ENCODE measurements at places on chromosomes 11 and 22.

GRCh38 chr22:42769574-42770447, 49.1 kb upstream of the A4GALT start:
- DNase-seq, result no peak

GRCh38 chr22:35458547-35459422, 58.8 kb downstream of the MCM5 start:
- DNase-seq, result no peak

DNA sequence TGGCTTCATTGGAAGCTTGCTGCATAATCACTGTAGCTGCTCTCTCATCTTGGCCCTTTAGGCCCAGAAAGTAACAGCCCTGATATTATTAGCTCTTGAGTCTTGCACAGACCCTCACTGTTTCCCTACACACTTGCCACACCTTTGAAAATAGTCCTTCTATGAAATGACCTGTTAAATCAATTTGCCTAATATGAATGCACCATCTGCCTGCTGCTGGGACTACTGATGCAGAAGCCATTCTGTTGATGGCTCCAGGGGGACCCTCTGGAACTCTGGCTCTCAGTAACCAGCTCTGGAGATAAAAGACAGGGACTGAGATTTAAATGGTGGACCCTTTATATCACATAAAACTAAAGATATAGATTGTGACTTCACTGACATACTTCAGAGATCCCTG, 14.7 kb upstream of the AMPD3 start:
- no peak for DNase-seq

DNA sequence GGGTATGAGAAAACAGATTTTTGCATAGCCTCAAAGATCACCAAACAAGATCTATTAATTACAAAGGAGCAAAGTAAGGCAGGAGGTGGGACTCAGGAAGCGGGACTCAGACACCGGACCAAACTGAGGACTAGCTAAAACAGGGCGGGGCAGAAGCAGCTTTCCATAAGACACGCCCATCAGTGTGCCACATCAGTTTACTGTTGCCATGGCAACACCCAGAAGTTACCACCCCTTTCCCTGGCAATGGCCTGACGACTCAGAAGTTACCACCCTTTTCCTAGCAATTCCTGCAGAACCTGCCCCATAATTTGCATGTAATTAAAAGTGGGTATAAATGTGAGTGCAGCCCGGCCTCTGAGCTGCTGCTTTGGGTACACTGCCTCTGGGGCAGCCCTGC, 173.9 kb downstream of the SHANK2 start:
- no peak for DNase-seq

GRCh38 chr11:24585192-24585591, 88.3 kb downstream of the LUZP2 start:
- no peak for DNase-seq

- no peak for DNase-seq
Measured at GRCh38 chr22:41028841-41029240, 63.6 kb upstream of the EP300 start.

- DNase-seq, result no peak
Measured at GRCh38 chr11:84260862-84261261, 974.7 kb upstream of the CCDC90B start.

Data from NK-92 treated with Interleukin-12 subunit alpha and Interleukin-12 subunit beta, amount 100 ng/mL, for 24 hours (cell line).